Metanephros (tissue), 2 donors: ENCODE measurements at places on chromosomes 5 and 9. TPM values are rescaled to one million over a fixed set of nuclear protein-coding genes. Genes with fewer than 3 reads are reported as not detected.

The STING1 gene
- 48.5 TPM for total RNA-seq

The PAEP gene
- not detected for total RNA-seq

The CYFIP2 gene
- total RNA-seq, result 150 TPM

The GARIN3 gene
- total RNA-seq, result not detected

The SOX30 gene
- 0.06 TPM for total RNA-seq

The SPACA9 gene
- 6.0 TPM for total RNA-seq

The SPRY4 gene
- 26.0 TPM for total RNA-seq

The ANGPTL2 gene
- 17.6 TPM for total RNA-seq

The SH3PXD2B gene
- total RNA-seq, result 16.2 TPM

The COL15A1 gene
- 107 TPM for total RNA-seq

The PTPDC1 gene
- total RNA-seq, result 16.9 TPM

The TCF7 gene
- 4.7 TPM for total RNA-seq
